Upper lobe of right lung (tissue), 1 donor: ENCODE measurements at places on chromosomes 12 and 14. TPM values are rescaled to one million over a fixed set of nuclear protein-coding genes. Genes with fewer than 3 reads are reported as not detected.

- DNase-seq: no peak
These were observed 171.8 kb downstream of the FLRT2 start for GRCh38 chr14:85701763-85702162.

DNA sequence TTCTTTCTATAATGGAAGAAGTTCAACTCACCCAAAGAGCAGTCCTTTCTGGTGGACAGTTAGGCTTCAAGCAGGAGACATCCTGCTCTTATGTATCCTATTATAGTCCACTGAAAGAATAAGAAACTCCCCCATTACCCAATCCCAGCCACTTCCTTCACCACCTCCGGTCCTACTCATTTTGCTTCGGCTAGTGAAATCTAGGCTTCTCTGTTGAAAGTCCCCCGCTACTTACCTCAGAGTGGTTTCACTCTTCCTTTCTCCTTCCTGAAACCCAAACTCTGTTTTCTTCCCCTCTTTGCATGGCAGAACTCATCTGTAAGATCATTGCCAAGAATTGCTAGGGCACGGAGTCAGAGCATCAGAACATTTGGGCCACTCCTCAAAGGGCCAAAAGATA, at the start of gene GPR84:
Gene GPR84, minus strand, starts transcription at position 74 of the 400 bp plus-strand sequence. CDS start 635 bp downstream, outside the sequence.
- no peak for DNase-seq

DNA sequence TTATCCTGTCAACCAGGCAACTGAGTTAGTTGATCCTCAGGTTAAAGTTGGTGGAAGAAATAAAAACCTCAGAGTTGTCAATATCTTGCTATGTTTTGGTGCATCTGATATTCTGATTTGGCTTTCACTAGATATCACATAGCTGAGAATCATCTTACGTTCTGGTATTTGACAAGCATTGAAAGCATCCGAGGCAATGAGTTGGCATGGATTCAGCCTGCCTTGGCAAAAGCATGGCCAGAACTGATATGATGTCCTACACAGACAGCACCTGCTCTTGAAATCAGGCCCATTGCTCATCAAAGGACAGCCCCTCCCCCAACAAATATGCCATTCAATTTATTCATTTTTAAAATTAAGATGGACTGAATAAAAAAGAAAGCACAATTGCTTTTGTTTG, 320.7 kb upstream of the ATP2B1 start:
- DNase-seq: no peak

- DNase-seq: peak; percentile 83
These were observed 733 bp upstream of the P3H3 start for GRCh38 chr12:6827437-6827911.

The PARP2 gene
- total RNA-seq: 15.6 TPM

The AQP6 gene
- 0.35 TPM for total RNA-seq

The CISTR gene
- total RNA-seq: not detected
